Natural killer cell treated with Interleukin-12 subunit alpha and Interleukin-12 subunit beta and Interleukin-15 and Interleukin-18, amount 100 ng/mL, for 72 hours (primary cell): ENCODE measurements at places on chromosomes 3 and 15. TPM values are rescaled to one million over a fixed set of nuclear protein-coding genes. Genes with fewer than 3 reads are reported as not detected.

RCN2 gene
- total RNA-seq = 32.2 TPM

SLC38A3 gene
- not detected for total RNA-seq

GPR87 gene
- not detected for total RNA-seq

DZIP1L gene
- total RNA-seq = not detected
